Upper lobe of right lung (tissue), 1 donor: ENCODE measurements at places on chromosomes 6 and 20. TPM values are rescaled to one million over a fixed set of nuclear protein-coding genes. Genes with fewer than 3 reads are reported as not detected.

The DUSP15 gene
- 2.4 TPM for total RNA-seq

The SEL1L2 gene
- not detected for total RNA-seq

The SRSF12 gene
- total RNA-seq = not detected

The GJA10 gene
- total RNA-seq = not detected

The TFAP2B gene
- not detected for total RNA-seq

The RBBP8NL gene
- total RNA-seq = 0.64 TPM

The SLC22A7 gene
- total RNA-seq = not detected

The ARMC12 gene
- total RNA-seq = 0.52 TPM

The HLA-DOB gene
- 0.64 TPM for total RNA-seq

The KCNK16 gene
- not detected for total RNA-seq

The KATNA1 gene
- total RNA-seq = 14.3 TPM

- no peak for DNase-seq
Measured at GRCh38 chr6:32177183-32177787, 920 bp upstream of the RNF5 start.

DNA sequence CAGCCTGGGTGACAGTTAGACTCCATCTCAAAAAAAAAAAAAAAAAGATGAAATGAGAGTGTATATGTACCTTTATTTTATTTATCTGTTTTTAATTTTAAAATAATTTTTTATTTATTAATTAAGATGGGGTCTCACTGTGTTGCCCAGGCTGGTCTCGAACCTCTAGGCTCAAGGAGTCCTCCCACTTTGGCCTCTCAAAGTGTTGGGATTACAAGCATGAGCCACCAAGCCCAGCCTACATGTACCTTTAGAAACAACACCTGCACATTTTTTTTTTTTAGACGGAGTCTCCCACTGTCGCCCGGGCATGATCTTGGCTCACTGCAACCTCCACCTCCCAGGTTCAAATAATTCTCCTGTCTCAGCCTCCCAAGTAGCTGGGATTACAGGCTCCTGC lies 12.1 kb upstream of the PARD6B start:
- DNase-seq = no peak

DNA sequence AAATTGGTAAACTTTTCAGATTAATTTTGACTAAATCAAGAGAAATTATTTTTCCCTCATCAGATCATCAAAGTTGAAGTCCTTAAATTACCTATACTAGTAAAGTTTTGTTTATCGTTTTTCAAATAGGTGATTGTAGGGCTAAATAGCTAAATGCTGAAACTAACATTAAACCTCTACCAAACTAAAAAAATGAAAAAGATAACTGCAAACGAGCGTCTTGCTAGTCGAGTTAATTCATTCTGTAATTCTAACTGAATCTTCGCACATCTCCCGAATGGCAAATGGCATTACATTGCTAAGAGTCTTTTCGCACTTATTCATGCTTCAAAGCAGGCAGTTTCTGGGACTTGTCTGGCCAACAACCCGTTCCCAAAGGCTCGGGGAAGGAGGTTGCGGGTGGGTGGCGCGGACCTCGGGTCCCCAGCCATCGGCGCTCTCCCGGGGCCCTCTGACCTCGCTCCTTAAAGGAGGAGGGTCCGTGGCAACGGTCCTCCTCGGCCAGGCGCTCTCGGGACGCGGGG lies 43.8 kb downstream of the POPDC3 start:
- no peak for DNase-seq

GRCh38 chr6:159217595-159218275 lies 48.5 kb downstream of the FNDC1 start:
- DNase-seq = no peak

DNA sequence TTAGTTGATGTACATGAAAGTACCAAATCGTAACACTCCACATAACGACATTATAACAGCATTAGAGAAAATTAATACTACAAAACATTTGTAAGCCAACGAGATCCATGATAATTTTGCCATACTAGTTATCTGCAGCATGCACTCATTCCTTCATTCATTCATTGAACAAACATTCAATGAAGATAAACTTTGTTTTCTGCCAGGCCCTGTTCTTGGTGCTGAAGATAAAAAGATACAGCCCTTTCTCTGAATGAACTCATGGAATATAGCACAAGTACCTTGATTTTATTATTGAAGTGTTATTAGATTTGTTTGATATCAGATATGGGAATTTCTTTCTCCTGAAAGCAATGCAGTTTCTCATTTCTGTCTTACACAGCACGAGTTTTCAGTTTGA lies 524.0 kb downstream of the TFAP2A start:
- DNase-seq = no peak

- DNase-seq = no peak
Measured at GRCh38 chr6:142892254-142893021, 52.5 kb downstream of the HIVEP2 start.

GRCh38 chr6:6438286-6438685 lies 117.8 kb upstream of the F13A1 start:
- DNase-seq = no peak

DNA sequence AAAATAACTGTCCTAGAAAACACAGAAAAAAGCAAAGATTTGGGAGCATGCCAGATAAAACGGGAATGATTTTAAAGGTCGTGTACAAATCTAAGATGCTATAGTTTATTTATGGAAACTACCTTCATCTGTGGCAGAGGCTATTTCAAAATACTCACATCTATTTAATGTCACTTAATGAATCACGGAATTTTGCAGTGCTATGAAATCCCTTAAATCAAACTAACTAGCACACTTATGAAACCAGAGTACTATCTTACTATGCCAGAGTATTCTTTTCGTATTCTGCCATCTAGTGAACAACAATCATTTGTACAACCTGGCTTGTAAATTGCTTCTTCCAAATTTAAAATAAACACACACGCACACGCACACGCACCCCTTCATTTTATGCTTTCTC lies 77.9 kb upstream of the BMP5 start:
- DNase-seq = no peak

- no peak for DNase-seq
Measured at GRCh38 chr6:54214286-54214685, 94.0 kb upstream of the TINAG start.

DNA sequence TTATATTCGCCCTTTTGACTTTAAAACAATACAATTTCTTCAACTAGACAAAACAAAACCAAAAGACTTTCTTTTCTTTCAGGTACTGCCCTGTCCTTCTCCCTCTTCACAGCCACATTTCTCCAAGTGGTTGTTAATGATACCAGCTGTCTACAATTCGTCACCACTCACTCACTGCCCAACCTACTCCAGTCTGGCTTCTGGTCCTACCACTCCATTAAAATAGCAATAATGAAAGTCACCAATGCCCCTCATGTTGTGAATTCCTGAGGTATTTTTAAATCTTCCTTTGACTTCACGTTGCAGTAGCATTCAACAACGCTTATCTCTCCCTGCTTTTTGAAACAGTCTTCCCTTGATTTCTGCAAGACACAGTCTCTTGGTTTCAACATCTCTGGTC lies 11.6 kb upstream of the MAN1A1 start:
- DNase-seq = no peak

DNA sequence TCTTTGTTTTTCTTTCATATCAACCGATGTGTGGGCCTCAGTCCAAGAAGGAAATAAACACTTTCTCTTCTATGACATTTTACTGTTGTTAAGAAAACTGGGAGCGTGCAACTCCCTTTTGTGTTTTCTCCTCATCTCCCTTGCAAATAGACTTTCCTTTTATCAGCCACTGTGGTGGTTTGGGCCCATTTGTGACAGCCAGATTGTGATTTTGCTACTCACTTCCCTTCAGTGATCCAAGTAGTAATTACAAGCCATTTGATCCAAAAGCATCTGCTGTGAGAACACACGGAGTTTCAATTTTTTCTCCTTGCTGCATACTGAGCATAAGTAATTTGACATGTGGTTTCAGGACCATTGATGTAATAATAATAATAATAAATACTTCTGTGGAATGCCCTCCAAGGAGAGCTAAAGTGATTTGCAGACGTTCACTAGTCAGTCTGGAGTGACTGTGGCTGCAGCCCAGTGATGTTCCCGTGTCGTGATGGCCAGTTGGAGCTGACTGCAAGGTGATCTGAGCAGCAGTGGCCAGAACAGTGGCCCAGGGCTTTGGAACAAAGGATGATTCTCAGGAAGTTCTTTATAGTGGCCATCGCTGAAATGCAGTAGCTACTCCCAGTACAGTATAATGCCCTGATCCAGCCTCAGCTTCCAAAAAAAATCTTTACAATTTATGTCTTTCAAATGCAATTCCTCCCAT lies 91.9 kb upstream of the CLDN20 start:
- no peak for DNase-seq

DNA sequence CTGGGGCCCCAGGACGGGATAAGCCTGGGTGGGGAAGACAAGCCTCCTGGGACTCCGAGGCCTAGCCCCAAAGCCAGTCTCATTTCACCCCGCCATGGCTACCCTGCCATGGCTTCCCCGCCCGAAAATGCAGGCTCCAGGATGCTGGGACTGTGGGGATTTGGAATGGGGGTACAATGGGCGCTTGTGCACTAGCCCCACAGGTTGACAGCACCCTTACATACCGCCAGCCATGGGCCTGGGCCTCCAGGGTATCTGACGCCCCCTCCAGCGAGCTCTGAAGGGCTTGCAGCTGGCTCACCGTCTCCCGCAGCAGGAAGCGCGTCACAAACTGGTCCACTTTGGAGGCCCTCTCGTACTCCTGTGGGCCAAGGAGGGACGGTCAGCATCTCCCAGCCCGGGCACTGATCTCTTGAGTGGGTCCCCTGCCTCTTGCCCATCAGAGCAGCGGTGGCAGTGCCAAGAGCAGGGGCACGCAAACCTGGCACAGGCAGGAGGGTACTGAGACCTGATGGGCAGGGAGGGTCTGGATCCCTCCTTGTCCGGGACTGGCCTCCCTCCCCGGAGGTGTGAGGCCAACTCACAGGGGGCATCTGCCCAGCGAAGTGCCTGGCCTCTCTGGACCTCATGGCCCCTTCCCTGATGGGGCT lies 2.0 kb upstream of the C20orf144 start:
- DNase-seq = no peak

- no peak for DNase-seq
Measured at GRCh38 chr20:20174089-20174835, 121.9 kb downstream of the CFAP61 start.

DNA sequence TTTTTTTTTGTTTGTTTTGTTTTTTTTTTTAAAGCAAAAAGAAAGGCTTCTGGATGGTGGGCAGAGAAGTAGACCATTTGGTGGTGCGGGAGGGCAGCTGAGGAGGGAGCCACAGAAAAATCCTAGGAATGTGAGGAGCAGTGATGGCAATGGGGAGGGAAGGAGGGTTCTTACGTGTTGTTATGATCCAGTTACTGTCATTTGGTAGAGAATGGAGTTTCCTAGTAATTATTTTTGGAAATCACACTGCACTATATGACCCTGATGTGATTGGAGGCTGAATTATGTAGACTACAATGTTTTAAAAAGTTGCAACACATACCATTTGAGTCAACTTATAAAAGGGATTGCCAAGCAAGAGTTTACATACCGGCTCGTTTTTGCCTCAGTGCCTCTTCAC lies 22.1 kb downstream of the ADGRF5 start:
- no peak for DNase-seq

GRCh38 chr20:24777746-24778145 lies 171.3 kb upstream of the CST7 start:
- no peak for DNase-seq

DNA sequence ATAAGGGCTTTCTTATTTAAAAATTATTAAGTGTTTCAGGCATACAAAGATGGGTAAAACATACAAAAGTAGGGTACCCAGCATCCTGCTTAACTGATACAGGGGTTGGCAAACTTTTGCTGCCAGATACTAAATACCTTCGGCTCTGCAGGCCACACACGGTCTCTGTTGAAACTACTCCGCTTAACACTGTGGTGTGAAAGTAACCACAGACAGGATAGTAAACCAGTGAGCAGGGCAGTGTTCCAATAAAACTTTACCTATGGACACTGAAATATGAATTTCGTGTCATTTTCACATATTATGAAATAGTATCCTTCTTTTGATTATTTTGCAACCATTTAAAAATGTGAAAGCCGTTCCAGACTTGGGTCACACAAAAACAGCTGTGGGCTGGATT lies 92.4 kb downstream of the EYA2 start:
- DNase-seq = no peak

GRCh38 chr6:57089265-57089664 lies 723 bp upstream of the ZNF451 start:
- DNase-seq = no peak

- no peak for DNase-seq
Measured at GRCh38 chr20:16539280-16540021, 33.8 kb downstream of the KIF16B start.

DNA sequence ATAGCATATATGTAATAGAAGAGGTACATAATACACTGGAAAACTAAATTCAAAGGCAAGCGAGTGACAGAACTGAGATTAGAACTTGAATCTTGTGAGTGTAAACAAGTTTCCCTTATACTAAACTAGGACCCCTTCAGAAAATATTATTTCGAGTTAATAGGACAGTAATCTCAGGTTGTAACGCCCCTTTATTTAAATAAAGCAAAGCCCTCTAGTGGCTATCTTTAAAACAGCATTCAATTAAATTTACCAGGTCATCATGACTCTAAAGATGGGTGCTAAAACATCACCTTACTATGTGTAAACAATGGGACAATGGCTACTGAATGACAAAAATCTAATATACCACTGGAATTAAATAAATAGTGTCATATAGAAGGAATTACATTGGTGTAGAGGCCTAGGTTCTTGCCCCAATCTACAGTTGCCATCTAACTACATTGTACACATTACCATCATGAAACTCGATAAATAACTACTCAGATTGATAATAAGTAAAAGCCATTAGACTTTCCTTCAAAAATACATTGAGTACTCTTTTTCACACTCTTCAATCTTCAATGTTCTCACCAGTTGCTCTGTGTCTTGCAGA lies 255.4 kb upstream of the IRAK1BP1 start:
- no peak for DNase-seq

DNA sequence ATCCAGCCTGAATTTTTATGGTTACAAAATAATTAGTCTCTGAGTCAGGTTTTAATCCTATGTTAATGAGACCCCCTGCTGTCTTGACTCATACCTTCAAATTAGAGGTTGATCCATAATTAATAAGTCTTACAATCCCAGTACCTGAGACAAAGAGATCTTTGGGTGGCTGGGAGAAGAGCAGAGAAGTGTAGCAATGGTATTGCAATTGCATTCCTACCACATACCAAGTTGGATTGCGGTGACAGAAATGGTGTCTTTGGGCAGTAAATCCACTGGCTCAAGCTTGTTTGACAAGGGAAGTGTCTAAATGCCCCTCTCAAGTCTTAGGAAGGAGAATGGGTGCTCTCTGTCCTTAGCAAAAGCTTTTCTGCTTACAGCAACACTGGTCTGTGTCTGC lies 150.4 kb downstream of the BTBD3 start:
- no peak for DNase-seq

DNA sequence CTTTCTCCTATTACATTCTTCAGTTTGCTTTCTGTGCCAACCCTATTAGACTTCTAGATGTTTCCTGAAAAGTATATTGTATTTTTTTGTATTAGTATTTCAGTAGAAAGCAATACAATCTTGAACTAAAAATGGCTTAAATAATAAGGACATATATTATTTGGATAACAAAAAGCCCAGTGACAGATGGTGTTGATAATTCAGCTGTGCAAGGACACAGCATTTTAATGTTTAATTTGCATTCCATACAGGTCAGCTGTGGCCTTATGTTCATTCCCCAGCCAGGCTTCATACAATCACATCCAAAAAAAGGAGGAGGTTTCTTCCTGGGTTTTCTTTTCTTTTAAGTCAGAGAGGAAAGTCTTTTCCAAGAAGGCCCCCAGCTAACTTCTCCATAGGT lies 236.9 kb downstream of the CD109 start:
- DNase-seq = no peak

GRCh38 chr20:23920408-23921325 lies 41.1 kb upstream of the CST5 start:
- DNase-seq = no peak
